ENCODE measurements at places on chromosomes 16 and 17.

GRCh38 chr17:7034955-7035590, 742 bp upstream of the SLC16A13 start:
- no peak for DNase-seq

- no peak for DNase-seq
These were observed 19.2 kb upstream of the ZFHX3 start for GRCh38 chr16:73066927-73067670.

DNA sequence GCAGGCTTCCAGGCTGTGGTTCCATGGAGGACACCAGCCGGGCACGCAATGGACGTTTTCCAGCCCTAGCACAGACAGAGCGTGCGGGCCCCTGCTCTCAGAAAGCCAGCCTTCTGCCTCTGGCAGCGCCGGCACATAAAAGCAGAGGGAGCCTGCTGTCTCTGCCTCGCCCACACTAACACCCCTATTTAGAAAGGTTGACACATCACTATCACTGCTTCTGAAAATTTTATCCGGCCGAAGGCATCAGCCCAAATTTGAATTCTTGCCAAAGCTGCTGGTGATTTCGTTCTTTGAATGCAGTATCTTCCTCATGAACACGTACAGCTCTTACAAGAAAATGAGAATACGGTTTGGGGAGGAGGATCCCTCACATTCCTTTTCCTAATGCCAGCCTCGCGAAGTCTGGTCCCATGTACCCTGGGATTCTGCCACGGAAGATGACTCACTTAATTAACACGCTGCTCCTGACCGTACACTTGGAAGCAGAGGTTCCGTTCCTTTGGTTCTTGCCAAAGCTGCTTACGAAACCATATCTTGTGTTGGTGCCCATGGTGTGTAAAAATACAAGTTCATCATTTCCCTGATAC, 1.3 kb upstream of the RAB11FIP3 start:
- peak; percentile 90 for DNase-seq

DNA sequence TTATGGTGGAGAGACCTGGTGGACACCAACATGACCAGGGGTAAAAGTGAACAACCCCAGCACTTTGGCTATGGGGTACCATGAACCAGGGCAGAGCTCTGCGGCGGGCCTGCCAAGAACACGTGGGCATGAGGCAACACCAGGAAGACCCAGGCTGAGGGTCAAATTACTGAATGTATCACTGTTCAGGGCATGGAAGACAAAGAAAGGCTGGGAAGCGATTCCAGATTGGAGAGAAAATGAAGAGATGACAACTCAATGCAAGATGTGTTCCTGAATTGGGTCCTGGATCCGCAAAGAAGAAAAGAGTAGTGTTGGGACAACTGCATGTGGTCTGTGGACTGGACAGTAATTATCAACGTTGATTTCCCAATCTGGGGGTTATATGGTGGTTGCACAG, 19.8 kb downstream of the SPHK1 start:
- DNase-seq = no peak

GRCh38 chr17:80878876-80879722, 112.5 kb upstream of the CHMP6 start:
- no peak for DNase-seq

DNA sequence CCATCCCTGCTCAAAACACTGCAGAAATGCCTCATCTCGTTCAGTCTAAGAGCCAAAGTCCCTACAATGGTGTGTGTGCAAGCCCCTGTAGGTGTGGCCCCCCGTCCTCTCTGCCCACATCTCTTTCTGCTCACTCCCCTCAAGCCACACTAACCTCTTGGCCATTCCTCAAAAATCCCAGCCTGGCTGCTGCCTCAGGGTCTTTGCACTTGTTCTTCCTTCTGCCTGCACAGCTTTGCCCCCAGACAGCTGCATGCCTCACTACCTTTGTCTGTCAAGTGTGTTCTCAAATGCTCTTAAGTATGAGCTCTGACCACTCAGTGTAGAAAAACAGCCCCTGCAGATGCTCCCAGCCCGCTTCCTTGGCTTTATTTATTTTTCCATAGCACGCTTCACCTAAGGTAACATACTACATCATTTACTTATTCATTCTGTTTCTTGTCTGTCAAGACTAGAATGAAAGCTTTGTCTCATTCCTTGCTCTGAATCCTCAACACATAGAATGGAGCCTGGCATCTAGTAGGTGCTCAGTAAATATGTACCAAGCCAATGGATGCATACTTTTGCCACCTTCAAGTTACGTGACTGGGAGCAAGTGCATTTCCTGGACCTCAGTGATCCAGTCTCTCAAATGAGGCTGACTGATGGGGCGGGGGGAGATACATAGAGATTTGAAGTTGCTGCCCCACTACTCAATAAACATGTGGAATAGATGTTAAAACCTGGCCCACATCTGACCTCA, 38.1 kb downstream of the RAI1 start:
- DNase-seq = no peak

DNA sequence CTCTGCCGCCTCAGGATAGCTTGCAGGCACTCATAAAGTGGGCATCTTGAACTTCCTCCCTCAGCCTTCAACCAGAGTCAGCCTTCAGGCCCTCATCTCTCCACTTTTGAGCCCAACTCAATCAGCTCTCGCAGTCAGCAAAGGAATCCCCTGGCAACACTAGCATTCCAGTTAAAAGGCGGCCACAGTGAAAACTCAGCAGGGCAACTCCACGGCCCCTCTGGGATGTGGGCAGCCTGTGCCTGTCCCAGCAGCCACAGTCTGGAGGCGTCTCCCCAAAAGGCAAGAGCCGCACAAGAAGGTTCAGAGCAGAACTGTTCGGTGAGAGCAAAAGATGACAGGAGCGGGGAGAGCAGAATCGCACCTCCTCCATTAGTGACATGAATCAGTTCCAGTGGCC, 9.0 kb downstream of the TMEM11 start:
- no peak for DNase-seq

DNA sequence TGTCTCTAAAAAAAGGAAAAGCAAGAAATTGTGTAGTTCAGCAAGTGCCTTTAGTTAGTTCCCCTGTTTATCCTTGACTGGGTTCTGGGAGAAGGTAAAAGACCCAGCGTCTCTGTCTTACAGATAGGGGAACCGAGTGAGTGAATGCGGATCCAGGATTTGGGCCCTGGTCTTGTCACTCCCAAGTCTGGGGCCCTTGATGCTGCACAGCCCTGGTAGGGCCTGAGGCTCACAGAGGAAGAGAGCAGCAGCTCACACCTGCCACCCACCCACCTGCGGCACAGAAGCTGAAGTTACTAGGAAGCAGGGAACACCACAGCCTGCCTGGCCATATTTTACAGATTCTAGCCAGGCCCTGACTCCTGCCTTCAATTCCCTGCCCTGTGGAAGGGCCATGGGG, 22.2 kb downstream of the LASP1 start:
- no peak for DNase-seq

DNA sequence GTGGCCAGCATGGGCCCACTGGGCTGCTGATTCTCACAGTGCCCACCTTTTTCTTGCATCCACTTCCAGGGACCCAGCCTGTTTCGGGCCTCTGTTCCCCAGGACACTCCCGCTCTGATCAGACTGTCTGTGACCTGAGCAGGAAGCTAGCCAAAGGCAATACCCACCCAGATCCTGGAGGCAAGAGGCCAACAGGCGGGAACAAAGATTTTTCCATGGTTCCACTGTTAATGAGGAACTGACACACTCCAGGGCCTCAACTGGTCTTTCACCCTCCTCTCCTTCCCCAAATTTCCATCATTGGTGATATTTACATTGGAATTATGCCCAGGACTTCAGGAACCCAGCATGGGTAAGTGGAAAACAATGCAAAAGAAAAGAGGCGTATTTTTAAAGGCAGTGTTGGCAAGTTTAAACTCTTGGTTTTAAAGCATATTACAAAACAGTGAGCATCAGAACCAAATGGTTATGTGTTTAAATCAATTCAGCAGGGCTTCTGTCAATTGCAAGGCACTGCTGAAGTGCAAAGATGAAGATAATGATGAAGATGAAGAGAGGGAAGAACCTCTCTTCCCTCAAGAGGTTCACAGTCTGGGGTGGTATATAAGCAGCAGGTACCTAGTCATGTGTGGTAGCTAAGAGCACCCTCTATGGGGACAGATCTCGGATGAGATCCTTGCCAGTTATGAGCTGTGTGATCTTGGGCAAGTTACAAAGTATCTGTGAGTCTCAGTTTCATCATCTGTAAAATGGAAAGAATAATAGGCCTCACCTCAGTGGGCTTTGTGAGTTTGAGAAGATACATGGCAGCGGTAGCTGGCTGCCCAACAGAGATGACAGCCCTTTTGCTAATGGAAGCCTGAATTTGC, 14.4 kb upstream of the ATP2A3 start:
- DNase-seq = no peak

- no peak for DNase-seq
These were observed 20.9 kb upstream of the CLEC18A start for GRCh38 chr16:69930117-69930776.

GRCh38 chr17:63358956-63359355, 87.2 kb downstream of the CYB561 start:
- no peak for DNase-seq

GRCh38 chr16:59597269-59597668, 863.2 kb upstream of the GOT2 start:
- no peak for DNase-seq

DNA sequence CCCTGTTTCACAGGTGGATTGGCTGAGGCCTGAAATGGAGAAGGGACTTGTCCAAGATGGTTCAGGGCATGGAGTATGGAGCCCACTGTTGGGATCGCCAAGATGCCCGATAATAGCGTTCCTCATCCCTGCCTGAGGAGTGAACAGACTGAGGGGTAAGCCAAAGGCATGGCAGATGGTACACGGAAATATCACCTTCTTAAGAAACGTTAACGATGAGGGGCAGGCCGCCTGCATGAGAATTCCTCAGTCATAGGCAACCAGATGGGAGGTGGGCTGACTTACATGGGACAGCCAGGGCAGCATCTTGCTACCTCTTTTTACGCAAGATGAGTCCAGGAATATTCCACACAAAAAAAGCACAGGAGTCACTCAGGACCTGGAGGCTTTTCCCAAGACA, 188.1 kb downstream of the CCDC182 start:
- no peak for DNase-seq

GRCh38 chr17:69326377-69327059, 415 bp downstream of the ABCA5 start:
- DNase-seq = no peak

- DNase-seq = no peak
These were observed 7.7 kb downstream of the IRX6 start for GRCh38 chr16:55331648-55332185.

DNA sequence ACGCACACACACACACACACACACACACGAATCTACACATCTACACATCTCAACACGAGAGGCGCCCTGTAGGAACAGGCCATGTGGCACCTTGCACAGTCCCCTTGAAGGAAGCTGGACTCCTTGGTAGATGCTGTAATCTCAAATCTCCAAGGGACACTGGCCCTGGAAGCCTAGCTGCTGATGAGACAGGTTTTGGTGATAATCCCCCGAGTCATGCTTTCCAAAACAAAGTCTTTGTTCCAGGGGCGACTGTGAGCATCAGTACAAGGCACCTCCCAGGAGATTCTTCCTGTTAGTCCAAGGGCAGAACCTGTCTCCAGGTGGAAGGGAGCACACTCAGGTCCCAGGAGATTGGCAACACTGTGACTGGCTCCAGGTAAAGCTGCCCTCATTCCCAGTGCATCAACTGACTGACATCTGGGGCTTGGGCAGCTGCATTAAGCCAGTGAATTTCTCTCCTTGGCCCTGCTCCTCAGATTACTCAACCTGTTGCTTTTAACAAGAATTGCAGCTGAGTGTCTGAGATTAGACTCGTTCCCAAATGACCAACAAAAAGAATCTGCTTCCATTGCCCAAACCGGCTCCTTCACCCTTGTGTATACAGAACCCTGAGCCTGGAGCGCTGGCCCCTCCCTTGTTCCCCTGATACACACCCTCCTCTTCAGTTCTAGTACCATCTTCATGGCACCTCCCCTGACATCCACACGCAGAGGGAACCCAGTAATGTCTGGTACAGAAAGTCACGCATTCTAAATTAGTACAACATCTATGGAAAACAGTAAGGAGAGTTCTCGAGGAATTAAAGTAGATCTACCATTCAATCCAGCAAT, 13.9 kb upstream of the TNRC6C start:
- DNase-seq = no peak

DNA sequence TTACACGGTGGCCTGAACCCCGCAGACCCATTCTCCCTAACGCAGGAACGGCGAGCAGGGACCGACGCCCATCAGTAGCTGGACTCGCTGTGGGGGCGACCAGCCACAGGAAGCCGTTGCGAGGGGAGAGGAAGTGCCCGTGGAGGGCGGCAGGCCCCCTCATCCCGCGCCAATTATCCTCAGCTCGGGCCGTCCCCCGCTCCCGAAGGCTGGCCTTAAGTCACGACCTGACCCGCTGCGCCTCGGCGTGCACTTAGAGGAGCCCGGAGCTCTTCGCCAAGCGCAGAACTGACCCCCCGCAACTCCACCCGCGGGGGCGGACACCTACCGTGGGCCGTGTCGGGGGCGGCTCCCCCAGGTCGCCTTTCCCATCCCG, 401 bp downstream of the ARL16 start:
- no peak for DNase-seq

GRCh38 chr17:75850928-75851692, 4.0 kb downstream of the WBP2 start:
- no peak for DNase-seq

GRCh38 chr16:57704011-57704904, 9.7 kb downstream of the DRC7 start:
- no peak for DNase-seq

GRCh38 chr17:1201132-1201702, 21.4 kb upstream of the ABR start:
- DNase-seq = no peak

- DNase-seq = no peak
These were observed 96.2 kb upstream of the CDYL2 start for GRCh38 chr16:80900593-80900954.

DNA sequence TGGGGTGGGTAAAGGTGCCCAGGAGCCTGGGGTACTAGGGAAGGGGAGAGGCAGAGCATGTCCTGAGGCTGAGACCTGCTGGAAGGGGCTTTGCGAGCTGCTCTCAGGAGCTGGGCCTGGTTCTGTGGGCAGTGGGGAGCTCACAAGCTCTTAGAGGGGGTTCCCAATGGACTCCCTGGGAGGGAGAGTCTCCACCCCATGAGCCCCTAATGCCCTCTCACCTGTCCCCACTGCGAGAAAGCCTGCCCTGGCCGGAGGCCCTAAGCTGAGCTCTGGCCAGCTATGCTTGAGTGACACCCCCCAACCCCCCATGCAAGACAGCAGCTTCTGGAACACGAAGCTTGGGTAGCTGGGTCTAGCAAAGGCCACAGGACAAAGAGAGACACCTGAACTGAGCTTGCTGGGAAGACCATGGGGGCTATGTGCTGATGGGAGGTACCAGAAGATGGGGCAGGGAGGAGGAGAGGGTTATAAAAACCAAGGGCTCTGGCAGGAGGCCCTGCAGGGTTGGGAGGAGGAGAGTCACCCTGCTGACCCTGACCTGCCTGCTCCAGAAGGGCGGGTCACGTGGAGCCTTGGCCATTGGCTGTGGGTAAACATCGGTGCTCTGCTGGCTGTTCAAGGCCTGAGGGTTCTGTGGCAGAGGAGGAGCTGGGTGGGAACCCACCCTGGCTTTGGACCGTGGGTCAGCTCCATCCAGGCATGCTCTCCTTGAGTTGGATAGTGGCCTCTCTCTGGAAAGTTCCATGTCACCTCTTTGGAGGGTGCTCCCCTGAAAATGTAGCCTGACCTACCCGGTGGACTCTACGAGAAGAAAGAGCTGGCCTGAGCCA, 106.7 kb downstream of the RAB11FIP4 start:
- DNase-seq = no peak

GRCh38 chr17:31724619-31725018, 134.4 kb downstream of the COPRS start:
- DNase-seq = no peak

Data from AG09319 (cell line).